ENCODE measurements at places on chromosomes 7 and 10.
A peak's percentile ranks its signal among the peaks of the same experiment; 100 is the strongest.

DNA sequence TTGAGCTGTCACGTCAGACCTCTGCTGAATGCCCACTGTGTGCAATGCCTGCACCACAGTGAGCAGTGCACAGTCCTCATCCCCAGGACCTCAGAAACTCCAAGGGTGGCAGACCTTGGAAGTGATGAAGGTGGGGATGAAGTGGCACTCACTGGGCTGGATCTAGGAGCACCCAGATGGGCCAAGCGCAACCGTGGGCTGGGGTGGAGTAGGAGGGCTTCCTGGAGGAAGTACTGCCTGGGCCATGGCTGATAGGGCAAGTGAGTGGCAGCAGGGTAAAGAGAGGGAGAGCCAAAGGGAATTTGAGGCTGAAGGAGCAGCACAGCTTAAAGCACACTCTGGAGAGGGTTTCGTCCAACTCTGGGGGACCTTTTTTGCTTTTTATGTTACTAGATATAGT is 52.3 kb downstream of the RBM20 start:
- no peak for DNase-seq

- no peak for DNase-seq
Measured at GRCh38 chr7:98372993-98373392, 27.9 kb downstream of the BAIAP2L1 start.

DNA sequence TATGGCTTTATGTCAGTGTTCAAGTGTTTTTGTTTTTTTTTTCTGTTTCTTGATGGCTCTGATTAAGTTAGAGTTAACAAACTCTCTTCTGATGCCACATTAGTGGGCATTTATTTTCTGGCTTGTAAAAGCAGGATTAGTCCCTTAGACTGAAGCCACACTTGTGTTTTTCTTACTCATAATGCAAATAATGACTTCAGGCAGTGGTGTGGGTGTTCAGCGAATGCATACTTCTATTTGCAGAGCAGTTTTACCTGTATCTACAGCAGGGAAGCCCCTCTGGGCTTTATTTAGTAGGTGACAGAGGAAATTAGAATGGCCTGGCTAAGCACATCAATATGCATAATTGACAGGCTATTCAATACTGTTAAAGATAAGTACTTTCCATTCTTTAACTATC is 79.9 kb downstream of the CNNM2 start:
- DNase-seq = no peak

DNA sequence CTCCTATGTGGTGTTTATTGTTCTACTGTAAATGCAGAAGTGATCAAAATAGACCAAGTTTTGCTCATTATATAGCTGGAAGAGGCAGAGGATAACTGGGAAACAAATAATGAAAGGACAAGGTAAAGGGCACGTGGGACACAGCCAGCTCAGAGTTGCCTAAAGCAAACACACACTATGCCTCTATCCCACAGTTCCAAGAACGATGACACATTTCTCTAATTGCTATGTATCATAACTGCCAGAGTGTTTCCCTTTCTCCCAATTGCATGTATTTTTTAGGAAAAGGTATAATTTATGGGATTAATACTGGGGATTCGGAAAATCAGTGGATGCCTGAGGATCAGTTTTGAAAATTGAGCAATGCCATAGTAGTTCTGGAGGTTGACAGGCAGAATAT is 49.0 kb downstream of the CCDC71L start:
- no peak for DNase-seq

- DNase-seq = no peak
Measured at GRCh38 chr10:73183667-73184281, 15.9 kb downstream of the FAM149B1 start.

DNA sequence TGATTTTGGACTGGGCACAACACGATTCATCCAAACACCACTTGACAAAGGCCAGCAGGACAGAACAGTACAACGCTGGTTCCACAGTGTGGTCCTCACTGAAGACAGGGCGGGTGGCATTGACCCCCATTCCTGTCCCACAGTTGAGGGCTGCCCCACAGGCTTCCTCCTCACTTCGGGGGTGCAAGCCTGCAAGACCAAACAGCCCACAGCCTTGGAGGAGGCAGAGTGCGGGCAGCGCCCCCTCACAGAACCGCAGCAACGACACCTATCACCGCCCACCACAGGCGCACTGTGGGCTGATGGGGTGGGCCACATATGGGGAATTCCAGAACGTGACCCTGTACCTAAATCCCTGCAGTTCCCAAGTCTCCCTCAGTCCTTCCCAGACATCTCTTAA is 70.6 kb downstream of the PTPRN2 start:
- no peak for DNase-seq

GRCh38 chr7:771234-772004 is 44.3 kb upstream of the PRKAR1B start:
- DNase-seq = peak; percentile 4

- DNase-seq = no peak
Measured at GRCh38 chr7:31603046-31603445, 84.0 kb upstream of the PPP1R17 start.

- DNase-seq = no peak
Measured at GRCh38 chr7:8724080-8724718, 290.8 kb downstream of the NXPH1 start.

DNA sequence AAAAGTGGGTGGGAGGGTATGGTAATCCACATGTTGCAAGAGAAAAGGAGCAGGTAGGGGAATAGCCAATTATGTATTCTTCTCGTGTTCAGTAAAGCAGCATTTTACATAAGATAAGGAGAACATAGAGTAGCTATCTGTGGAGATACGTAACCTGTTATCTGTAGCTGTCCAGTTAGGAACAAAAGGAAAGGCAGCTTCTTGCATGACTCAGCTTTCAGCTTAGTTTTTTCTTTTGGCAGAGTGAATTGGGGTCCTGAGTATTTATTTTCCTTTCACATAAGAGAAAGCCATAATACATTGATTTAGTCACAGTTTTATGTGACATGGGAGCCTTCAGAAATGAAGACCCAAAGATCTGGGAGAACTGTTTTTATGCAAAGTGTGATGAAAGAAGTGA is 116.7 kb upstream of the IMMP2L start:
- DNase-seq = no peak

DNA sequence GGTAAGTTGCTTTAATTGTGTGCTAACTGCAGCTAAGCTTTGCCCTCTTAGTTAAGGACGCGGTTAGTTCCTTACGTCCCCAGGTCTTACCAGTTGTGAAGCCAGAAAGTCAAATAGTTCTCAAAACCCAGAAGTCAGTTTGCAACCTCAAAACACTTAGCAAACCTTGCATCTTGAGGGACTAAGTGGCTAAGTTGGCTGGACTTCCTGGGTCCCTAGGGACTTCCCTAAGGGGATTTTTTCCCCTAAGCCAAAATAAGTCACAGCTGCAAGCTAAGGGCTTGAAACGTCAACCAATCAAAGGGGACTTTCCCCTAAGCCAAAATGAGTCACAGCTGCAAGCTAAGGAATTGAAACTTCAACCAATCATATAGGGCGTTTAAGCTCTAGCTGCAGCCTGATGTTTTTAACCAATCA is 36.2 kb upstream of the HECW1 start:
- peak; percentile 18 for DNase-seq

DNA sequence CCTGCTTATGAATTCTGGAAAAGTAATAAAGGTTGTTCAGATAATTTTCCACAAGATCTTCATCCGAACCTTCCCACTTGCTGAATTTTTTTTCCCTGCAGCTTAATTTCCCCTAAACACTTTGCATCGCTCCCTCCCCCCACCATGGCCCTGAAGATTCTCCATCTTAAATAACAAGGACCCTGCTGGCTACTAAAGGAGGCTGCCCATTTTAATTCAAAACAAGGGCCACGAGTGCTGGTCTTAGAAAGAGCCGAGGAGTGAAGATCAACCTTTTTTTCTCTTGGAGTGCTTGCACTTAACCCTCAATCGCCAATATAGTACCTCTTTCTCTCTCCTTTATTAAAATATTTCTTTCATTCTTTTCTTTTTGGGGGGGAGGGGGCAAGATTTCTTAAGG is 9.2 kb upstream of the SP8 start:
- no peak for DNase-seq

DNA sequence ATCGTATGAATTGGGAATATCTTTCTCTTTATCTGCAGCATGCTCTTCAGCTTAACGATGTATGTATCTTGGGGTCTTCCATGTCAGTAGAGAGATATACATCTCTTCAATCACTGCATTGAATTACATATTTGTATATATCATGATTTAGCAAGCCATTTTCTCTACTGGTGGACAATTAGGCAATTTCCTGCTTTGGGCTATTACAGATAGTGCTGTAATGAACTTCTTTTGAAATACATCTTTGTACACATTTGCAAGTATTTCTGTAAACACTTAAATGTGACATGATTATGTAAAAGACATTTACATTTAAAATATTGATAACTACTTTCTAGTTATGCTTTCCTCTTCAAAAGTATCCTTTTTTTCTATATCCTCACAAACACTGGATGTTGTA is 199.0 kb downstream of the PPP1R9A start:
- no peak for DNase-seq

- DNase-seq = no peak
Measured at GRCh38 chr7:17255926-17256325, 42.5 kb upstream of the AHR start.

DNA sequence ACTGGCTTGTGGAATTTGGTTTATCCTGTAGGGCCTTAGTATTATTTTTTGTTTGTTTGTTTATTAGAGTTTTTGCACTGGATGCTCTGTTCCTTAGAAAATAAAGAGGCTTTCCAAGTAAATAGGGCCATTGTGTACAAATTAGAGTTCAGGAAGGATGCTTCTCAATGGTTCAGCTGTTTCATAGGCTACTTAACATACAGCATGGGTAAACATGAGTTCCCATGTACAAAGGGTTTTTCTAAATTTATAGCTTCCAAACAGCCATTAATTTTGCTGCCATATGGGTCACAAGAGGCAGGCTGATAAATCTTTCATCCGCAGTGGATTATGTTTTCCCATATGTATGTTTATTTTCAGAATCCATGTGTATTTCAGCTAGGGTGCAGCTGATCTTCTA is 121.6 kb upstream of the WDR11 start:
- DNase-seq = no peak

- DNase-seq = no peak
Measured at GRCh38 chr10:35822316-35822715, 180.2 kb upstream of the FZD8 start.

DNA sequence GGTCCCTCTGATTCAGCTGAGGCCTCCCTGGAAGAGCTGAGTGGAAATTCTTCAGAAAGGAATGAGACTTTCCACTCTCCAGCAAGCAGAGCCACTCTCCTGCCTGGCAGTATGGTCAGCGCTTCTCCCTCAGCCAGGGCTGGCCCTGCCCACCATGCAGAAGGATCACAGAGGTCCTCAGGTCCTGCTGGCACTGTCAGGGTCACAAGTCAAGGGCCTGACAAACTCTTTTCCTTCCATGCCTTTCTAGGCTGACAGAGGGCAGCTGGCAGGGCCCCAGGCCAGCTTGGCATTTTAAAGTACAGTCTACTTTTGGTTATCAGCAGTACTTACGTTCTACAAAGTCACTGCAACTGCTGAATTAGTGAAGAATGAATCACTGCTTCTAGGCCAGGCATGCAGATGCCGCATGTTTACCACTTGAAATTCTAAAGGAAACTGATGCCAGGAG is 119.3 kb upstream of the FRMD4A start:
- no peak for DNase-seq

GRCh38 chr10:102157224-102157623 is 5.0 kb downstream of the NOLC1 start:
- no peak for DNase-seq

DNA sequence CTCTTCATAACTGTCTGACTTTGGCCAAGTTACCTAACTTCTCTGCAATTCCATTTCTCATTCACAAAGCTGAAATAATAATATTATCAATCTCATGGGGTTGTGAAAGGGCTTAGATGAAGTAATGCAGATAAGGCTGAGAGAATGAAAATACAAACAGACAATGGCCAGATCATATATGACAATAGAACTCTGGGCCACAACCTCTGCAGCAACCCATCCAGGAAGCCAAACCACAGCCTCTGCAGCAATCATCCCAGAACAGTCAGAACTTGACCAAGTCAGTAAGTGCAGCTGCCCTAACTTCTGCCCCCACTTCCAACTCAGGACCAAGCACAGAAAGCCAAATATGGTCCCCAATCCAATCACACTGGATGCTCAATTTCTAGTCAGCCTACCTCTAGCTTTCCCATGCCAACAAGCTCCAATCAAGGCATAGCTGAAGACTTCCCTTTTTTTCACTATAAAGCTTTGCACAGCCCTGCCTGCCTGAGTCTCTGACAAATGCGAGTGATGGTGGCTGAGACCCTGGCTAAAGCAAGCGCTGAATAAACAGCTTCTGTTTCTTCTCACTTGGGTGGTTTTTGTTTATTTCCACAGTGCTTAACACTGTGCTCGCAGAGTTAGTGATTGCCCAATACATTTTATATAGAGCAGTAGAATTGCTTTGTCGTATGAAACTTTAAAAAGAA is 34.8 kb upstream of the TNPO3 start:
- DNase-seq = no peak

DNA sequence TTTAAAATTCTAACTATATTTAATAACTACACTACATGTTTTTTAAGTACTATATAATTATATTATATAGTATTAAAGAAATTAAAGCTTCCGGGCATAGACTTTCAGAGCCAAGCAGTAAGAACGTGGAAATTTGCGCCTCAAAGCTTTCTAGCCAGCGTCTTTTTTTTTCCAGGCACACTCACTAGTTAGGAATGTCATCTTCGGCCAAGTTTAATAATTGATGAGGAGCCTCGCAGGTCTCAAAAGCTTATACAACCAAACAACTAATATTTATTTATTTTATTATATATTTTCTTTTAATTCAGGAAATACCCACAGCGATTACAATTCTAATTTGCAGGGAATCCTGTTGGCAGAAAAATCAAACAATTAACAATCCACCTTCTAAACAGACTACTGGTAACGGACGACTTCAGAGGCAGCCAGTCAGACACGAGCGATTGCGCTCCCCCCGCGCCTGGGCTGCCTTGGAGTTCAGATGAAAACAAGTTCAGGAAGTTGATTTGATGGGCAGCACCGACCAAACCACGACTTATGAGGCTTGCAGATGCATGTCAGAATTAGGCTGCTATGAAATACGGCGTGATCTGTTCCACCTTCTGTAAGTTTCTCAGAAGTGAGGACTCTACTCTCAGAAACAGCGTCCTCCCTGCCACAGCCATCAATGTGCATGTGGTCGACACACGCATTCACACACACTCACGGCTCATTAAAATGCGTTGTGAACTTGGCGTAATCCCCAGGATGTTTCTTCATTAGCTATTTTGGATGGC is 431.8 kb upstream of the MGMT start:
- DNase-seq = no peak

GRCh38 chr7:104551226-104551625 is 222.8 kb downstream of the LHFPL3 start:
- no peak for DNase-seq

DNA sequence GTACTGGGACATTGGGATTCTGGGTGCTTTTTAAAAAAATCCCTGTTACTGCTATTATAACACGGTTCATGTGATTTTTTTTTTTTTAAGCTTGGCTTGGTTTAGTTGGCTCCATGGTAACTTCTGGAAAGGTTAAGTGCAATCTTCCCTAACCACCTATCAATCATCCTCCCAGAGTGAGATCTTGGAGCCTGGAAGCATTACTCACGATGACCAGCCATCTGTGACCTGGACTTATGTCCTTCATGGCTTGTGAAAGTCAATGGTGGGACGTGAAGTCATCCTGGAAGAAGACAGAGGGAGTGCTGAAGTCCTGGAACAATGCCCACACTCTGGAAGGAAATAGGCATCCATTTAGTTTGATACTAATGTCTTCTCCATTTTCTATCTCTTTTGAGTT is 135.5 kb upstream of the FRMD4A start:
- DNase-seq = no peak

Data from BJ (cell line).